Esophagus squamous epithelium (tissue), 5 donors: ENCODE measurements at places on chromosomes 12 and 14.

- DNase-seq: no peak
Observed at GRCh38 chr12:46259713-46260112, 9.1 kb downstream of the SLC38A1 start.

DNA sequence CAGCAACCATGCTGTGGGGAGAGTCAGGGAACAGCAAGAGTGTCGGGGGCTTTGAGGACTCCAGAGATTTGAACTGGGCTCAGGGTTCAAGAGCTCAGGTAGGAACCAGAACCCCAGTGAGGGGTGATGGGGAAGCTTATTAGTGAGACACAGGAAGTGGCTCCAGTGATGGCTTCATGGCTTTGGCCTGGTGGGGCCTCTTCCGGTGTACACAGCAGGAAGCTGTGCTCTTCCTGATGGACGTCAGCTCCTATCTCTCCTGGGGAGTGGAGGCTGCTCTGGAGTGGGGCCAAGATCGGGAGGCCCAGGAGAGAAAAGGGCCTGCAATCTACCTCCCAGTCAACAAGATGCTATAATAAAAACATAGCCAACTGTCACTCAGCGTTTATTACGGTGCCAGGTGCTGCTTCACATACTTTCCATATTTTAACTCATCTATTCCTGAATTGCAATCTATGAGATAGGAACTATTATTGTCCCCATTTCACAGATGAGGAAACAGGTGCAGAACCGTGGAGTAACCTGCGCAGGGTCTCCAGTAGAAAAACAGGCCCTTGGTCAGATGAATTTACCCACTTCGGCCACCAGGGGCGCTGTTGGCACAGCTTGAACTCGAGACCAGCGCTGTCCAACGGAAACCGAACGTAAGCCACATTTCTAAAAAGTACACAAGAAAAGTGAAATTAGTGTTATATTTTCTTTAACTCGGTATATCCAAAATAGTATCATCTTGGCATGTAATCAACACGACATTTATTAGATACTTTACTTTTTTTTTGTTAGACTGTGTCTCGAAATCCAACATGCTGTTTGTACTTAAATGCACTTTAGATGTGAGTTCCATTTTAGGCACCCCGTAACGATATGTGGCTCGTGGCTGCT, 63.6 kb upstream of the DLK1 start:
- no peak for DNase-seq

DNA sequence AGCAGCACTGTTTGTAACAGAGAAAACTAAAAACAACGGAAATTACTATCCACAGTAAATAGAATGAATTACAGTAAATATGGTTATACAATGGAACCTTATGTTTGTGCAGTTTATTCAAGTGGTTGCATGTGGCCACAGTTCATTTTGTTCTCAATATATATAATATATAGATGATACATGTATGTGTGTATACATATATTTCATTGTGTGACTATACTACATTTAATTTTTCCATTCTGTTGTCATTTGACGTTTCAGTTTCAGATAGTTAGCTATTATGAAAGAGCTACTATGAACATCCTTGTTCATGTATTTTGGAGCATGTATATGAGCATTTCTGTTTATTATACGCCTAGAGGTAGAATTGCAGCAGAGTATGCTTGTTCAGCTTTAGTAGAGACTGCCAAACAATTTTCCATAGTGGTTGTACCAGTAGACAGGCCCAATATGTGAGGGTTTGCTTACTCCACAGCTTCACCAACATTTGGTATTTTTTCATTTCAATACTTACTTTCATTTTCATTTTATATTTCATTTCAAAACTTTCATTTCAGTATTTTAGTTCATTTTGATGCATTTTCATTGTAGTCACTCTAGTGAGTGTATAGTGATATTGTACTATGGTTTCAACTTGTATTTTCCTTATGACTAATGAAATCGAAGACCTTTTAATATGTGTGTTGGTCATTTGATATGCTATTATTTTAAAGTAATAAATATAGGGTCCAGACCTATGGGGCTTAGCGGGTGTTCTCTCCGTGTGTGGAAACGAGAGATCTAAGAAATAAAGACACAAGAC, 141.5 kb upstream of the FGD4 start:
- DNase-seq: no peak

GRCh38 chr12:91529829-91530228, 347.2 kb upstream of the DCN start:
- no peak for DNase-seq

DNA sequence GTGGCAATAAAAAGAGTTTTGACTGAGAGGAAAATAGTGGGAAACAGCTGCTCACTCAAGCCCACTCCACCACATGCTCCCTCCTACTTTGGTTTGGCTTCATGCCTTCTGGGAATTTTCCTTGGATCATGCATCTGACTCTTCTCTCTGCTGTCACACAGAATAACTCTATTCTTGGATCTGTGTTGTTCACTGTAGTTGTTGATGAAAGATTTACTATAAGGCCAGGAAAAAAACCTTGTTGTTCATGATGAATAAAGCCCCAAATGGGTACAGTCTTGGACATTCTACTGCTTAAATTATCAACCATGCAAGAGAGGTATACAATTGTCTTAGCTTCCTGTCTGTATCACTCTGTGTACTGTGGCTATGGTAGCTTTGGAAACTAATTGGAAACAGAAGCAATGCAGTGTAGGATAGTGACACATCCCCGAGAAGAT, 70.5 kb downstream of the TMX1 start:
- no peak for DNase-seq

- no peak for DNase-seq
Observed at GRCh38 chr14:99726538-99727095, 42.5 kb downstream of the CYP46A1 start.

DNA sequence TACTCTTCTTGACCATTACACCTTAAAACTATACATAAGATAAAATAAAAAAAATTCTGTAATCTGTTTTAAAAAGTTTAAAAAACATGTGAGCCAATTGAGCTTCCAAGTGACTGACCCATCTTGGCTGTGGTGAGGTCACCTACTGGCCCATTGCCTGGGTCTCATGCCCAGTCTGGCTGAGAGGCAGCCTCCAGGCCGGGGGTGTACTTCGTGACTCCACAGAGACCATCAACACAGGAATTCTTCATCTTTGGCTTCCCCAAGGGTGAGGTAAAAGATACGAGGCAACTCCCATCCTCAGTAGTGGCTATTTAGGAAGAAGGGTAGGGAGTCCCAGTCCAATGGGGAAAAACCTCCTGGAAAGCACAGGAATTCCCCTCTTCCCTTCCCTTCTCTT, 113.2 kb downstream of the APAF1 start:
- no peak for DNase-seq

GRCh38 chr12:53516758-53517455, 9.6 kb upstream of the NPFF start:
- no peak for DNase-seq

DNA sequence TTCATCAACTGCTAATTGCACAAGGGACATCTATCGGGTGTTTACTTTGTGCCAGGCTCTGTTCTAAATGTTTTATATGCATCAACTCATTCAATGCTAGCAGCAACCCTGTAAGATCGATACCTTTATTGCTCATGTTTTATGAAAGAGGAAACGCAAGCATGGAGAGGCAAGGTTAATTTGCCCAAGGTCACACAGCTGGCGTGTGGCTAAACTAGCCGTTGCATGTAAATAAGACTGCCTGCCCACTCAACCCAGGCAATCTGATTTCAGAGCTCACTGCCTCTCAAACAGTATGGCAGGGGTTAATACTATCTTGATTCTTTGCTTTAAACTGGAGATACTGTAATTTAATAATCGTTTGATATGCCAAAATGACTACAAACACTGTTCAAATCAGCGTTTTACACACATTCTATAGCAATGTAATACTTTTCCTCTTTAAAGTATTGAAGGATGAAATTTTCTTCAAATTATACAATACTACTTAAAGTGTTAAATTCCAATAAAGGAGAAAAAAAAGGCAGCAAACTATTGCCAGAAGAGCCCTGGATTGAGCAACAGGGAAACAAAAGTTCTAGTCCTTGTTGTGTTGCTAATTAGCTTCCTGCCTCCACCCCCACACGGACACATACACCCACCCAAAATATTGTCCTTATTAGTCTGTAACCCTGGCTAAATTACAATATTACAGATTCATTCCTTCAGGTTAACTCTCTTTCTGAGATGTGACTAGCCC, 39.1 kb upstream of the DHRS7 start:
- DNase-seq: no peak

DNA sequence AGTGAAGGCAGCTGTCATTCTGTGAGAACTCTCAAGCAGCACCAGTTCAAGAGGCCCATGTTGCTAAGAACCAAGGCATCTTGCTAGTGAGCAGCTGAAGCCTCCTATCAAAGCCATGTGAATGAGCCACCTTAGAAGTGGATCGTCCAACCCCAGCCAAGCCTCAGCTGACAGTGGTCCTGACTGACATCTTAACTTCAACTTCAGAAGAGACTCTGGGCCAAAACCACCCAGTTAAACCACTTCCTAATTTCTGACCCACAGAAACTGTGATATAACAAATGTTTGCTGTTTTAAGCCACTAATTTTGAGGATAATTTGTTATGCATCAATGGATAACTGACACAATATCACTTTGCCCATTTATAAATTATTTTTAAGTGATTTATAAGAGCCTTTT, 256.0 kb downstream of the RPAP3 start:
- DNase-seq: no peak

DNA sequence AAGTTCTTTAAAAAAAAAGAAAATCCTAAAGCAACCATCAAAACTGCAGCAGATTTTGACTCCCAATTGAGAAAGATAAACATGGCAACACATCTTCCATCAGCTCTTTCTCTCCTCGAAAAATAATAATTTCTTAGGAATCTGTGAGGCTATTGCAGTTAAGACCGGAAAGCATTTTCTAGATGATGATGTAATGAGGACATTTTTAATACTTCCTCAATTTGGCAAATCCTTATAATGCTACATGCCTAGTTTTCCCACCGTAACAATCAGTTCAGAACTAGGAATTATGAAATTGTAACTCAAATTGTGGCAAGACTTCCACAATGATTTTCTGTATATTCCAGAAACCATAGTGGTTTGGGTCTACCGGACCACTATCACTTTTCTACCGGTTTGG, 180.9 kb upstream of the PDE3A start:
- DNase-seq: no peak

GRCh38 chr14:90253826-90254225, 2.5 kb upstream of the PSMC1 start:
- no peak for DNase-seq

DNA sequence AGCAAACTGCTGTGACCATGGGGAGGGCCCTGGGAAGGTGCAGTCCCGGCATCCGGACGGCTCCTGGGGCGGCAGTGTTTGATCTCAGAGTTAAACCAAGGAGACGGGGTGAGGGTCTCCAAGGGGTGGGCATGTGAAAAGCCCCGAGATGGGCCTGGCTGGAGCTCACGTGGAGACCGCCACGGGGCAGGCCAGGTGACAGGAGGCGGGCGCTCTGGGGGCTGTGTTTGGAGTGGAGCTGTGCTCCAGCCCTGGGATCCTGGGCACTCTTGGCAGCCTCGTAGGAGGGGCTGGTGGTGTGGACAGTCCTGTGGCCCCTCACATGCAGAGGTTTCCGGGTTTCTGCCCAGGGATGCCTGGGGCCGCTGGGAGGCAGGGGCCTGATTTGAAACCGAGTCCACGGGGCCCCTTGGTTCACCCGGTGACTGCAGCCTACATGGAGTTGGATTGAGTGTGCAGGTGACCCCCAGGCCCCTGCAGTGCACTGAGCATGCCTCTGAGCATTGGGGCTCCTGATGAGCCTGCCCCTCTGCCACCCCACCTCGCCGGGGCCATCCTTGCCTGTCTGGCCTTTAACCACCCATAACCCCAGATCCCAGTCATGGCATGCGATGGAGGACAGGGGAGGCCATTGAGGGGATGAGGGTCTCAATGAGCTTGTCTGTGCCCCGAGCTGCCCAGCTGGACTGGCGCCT, 8.4 kb downstream of the KIF26A start:
- DNase-seq: no peak

DNA sequence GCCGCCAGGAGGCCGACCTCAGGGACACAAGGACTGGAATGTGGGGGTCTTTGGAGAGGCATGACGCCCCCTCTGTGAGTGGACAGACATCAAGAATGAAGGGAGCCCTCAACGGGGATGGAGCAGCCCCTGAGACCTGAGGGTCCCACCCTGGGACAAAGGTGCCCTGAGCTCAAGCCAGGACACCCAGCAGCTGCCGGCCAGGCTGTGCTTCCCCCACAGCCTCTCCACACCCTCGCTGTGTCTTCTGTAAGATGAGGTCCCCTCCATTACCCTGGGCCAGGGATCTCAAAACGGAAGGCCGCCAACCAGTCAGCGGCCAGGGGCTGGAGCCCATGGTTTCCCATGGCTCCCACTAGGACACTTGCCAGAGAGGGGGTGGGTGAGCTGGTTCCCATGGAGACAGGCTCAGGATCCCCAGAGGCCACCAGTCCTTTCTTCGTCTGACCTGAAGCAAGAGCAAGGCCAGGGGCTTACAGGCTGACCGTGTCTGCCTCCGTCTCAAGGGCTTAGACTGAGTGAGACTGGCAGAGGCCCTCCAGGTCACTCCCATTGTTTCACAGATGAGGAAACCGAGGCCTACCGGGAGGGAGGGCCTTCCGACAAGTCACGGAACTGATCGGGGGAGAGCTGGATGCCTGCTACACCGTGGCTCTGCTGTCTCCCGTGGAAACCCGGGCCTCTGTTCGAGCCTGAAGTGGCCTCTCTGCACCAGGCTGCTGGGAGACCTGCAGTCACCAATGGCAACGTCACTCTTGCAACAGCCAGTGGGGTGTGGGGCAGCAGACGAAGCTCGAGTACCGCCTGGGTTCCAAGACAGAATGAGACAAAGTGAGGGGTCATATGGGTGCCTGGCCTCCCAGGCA, 91.7 kb upstream of the DIO3 start:
- DNase-seq: no peak

GRCh38 chr12:89253488-89253887, 98.8 kb downstream of the DUSP6 start:
- no peak for DNase-seq

DNA sequence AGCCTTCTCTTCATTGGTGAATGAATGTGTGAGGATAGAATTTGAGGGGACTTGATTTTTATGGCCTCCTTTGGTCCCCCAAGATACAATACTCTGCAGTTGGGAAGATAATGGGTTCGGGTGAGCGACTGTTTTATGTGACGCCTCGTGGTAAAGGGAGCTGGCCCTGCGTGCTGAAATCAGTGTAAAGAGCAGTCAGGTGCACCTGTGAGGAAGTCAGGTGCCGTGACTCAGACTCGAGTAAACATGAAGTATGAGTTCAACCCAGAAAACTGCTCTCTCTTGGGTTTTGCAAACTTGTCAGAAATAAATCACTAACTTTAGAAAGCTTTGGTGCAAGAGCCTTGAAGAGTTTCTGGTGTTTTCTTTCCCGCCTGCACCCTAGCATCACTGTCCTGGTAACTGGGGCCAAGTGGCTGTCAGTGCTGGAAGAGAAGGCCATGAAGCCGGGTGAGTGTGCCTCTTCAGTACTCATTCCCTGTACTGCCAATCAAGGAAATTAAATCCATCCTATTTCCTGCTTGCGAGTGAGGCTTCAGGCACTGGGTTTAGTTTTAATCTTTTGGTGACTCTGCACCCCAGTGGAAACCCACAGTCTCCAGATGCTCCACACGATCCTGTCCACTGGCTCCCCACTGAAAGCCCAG, 59.2 kb downstream of the AACS start:
- DNase-seq: no peak
